ENCODE measurements at places on chromosomes 13 and 19.

- DNase-seq: no peak
Observed at GRCh38 chr19:6724631-6725492, 4.4 kb upstream of the C3 start.

DNA sequence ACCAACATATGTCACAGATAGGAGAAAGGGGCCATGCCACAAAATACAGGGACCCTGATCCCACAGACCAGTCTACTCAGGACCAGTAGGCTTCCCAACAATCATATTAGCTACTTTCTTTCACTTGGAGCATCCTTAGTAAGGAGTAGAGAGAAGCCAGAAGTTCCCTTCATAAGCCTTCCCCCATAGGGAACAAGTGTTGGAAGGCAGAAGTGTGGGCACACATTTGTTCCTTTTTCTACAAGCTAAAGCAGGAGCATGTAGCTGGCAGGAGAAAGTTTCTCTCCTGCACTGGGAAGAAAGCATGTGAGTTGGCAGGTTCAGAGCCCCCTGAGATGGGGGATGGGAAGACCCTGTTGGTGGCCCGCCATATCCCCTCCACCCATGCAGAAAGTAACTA lies 165.4 kb downstream of the KCTD12 start:
- no peak for DNase-seq

DNA sequence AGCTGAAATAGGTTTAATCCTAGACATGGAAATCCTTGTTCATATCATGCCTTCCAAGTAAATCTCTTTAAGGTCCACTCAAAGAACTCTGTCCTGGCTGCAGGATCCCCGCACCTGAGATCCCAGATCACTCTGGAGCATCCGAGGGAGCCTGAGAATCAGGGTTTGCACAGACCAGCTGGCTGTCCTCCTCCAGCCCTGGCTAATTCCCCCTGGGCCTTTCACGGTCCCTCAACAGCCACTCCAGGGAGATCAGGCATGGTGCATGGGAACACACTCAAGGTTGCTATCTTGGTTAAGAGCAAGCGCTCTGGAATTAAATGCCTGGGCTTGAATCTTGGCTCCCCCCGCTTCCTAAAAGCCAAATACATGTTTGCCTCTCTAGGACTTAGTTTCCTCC lies 130.8 kb downstream of the IRS2 start:
- DNase-seq: no peak

DNA sequence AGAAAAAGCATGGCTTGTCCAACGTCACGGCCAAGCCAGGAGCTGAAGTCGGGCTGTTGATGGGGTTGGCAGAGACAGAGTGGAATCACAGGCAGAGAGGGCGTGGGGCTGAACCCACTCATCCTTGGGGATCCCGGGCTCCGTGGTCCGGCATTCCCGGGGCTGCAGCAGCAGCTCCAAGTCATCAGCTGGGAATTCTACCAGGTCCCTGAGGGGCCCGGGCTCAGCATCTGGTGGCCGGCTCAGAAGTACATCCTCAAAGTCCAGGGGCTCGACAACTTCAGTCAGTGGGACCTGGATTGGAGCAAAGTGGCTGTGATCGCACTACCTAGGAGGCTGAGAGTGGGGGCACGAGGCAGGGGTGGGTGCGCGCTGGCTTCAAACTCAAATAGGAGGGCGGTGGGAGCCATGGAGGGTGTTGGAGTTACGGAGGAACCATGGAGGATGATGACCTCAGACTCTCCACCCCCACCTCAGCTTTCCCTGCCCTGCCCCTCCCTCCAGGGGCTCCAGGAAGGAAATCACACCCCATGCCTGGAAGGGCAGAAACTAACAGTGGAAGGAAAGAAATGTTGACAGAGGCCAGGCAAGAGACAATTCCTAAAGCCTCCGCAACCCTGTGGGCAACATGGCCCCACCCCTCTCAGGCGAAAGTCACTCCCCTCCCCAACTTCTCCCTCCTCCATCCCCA lies 9.5 kb downstream of the DOCK6 start:
- DNase-seq: no peak

DNA sequence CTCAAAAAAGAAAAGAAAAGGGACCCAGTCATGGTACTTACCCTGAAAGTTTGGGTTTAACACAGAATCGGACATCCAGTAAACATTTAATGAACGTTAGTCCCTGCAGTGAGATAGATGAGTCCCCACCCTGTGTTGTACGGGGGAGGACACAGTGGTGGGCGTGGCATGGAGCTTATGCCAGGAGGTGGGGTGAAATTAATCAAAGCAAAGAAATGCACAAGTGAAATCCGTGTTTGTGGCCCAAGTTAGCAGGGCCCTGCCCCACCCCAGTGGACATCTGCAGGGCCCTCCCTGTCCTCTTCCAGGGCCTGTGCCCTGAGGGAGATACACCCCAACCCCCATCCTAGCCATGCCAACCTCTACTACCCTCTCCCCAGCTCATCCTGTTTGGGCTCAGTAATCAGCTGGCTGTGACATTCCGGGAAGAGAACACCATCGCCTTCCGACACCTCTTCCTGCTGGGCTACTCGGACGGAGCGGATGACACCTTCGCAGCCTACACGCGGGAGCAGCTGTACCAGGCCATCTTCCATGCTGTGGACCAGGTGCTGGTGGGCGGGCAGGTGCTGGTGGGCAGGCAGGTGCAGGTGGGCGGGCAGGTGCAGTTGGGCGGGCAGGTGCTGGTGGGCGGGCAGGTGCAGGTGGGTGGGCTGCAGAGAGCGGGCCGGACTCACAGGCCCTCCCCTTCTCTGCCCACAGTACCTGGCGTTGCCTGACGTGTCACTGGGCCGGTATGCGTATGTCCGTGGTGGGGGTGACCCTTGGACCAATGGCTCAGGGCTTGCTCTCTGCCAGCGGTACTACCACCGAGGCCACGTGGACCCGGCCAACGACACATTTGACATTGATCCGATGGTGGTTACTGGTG lies 3.9 kb downstream of the MCOLN1 start:
- DNase-seq: no peak

DNA sequence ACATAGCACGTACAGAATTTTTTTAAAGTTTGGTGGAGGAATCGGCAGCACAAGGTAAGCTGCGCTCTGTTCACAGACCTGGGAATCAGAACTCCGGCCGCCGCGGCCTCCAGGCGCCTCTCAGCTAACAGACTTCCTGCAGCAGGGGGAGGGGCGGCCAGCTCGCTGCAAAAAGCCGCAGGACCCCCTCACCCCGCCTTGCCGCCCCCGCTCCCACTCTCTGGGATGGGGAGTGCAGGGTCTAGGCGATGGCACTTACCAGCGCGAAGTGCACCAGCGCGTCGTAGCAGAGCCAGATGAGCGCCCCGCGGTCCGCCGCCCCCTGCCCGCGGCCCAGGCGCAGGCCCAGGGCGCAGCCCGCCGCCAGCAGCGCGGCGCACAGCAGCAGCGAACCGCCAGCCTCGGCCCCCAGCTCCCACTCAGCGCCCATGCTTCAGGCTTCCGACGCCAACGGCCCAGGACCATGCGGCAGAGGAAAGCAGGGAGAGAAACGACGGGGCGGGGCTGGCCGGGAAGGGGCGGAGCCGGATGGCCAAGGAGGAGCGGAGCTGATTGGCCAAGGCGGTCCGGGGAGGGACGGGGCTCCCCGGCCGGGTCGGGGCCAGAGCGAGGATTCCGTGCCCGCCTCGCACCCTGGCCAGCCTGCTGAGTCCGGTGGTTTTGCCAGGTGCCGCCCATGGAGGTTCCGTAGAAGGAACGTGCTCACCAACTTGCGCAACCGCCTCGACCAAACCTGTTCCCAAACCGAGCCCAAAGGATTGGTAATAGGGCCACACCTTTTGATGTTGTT lies at the start of gene EBPL:
Gene EBPL, minus strand, starts transcription at position 492 of the 790 bp plus-strand sequence. Its CDS starts 62 bp downstream, at position 430.
- peak; percentile 85 for DNase-seq

DNA sequence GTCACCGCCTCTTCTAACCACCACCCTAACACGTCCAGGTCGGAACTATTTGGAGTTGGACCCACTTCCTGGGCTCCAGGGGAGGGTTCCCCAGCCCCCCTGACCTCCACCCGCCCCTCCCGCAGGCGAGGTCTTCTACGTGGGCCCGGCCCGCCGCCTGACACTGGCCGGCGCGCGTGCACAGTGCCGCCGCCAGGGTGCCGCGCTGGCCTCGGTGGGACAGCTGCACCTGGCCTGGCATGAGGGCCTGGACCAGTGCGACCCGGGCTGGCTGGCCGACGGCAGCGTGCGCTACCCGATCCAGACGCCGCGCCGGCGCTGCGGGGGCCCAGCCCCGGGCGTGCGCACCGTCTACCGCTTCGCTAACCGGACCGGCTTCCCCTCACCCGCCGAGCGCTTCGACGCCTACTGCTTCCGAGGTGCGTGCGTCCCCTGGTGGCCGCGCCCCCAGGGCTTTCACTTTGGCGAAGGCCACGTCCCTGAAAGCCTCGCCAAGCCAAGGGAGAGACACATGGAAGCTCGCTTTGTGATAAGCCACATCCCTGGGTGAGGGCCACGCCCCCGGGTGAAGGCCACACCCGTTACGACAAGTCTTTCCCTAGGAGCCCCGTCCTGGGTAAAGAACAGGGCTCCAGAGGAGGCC lies 13.2 kb downstream of the NCAN start:
- DNase-seq: peak; percentile 78

Measured in SHP77 (cell line).